GM12892 (cell line): ENCODE measurements at places on chromosomes 16 and 17.

DNA sequence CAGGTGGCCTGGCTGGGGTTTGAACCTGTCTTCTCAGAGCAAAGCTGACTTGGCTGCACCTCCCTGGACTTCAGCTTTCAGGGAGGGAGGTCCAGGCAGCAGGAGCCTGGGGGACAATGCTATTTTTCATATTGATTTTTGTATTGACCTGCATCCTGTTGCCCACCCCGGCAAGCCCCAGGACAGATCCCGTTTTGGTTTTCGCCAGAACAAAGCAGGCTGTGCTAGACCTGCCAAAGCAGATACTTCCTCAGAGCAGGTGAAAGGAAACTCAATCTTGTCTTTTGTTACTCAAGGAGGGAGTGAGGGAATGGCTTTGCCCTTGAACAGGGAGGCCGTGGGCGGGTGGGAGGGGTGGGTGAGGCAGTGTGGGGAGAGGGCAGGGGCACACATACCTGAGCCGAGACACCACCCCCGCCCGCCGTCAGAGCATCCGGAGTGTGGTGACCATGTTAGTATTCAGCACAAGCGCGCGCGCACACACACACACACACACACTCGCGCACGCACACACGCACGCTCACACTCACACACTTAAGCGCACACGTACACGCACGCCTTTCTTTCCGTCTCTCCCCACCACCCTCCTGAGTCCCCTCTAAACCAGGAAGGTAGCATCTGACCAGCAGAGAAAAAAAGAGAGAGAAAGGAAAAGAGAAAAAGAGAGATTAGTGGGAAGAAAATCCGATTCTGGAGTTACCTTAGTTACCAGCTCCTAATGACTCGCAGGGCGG, 59.5 kb downstream of the RAI1 start:
- no peak for DNase-seq

- DNase-seq = no peak
Measured at GRCh38 chr17:79556271-79556670, 54.6 kb downstream of the RBFOX3 start.

GRCh38 chr17:45681706-45682105, 102.4 kb upstream of the CRHR1 start:
- no peak for DNase-seq

- DNase-seq = no peak
Measured at GRCh38 chr17:32940706-32941390, 12.9 kb downstream of the TMEM98 start.

DNA sequence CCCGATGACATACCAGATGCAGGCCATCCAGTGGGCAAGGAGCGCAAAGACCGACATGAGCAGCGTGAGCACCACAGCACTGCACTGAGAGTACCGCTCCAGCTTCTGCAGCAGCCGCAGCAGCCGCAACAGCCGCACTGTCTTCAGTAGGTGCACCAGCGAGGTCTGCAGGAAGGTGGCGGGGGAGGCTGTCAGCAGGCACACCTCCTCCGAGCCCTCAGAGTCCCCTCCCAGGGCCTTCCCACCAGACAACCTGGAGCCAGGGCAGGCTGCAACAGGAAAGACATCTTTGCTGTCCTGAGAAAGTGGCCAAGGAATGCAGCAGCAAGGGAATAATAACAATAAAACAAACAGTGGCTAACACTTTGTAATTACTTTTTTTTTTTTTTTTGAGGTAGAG, 9.1 kb downstream of the KCNH4 start:
- no peak for DNase-seq

DNA sequence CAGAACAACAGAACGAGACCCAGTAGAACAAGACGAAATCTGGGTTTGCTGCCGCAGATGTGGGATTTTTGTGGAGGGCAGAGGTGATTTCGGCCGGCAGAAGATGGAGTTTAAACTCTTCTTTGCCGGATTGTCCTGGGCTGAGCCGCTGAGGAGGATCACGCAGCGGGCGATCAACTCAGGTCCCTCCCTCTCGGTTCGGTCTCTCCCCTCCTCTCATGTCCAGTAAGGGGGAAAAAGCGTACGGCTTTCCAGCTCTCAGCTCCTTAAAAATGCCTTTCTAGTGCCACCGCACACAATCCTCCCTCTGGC, 2.5 kb downstream of the PHF12 start:
- no peak for DNase-seq
